ENCODE measurements at places on chromosomes 3 and 15.

- no peak for DNase-seq
Measured at GRCh38 chr3:156818273-156818651, 7.9 kb upstream of the LEKR1 start.

DNA sequence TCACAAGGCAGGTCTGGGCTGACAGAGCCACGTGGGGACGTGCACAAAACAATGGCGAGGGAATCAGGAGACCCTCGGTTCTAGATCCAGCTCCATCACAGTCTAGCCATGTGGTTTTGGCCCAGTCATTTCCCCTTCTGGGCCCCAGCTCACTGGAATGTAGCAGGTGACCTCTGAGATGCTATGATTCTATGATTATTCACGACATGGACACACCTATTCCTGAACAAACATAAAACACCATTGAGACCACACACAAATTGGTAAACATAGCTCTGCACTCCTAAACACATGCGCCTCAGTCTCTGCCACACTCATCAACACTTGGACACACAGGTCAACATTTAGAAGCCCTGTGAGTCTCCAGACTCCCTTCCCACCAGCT is 9.0 kb downstream of the IGDCC4 start:
- DNase-seq = no peak

- DNase-seq = peak; percentile 22
Measured at GRCh38 chr15:85554852-85555521, 174.6 kb downstream of the AKAP13 start.

- no peak for DNase-seq
Measured at GRCh38 chr3:182692021-182692420, 101.3 kb upstream of the ATP11B start.

- DNase-seq = no peak
Measured at GRCh38 chr3:81741216-81741615, 20.2 kb downstream of the GBE1 start.

DNA sequence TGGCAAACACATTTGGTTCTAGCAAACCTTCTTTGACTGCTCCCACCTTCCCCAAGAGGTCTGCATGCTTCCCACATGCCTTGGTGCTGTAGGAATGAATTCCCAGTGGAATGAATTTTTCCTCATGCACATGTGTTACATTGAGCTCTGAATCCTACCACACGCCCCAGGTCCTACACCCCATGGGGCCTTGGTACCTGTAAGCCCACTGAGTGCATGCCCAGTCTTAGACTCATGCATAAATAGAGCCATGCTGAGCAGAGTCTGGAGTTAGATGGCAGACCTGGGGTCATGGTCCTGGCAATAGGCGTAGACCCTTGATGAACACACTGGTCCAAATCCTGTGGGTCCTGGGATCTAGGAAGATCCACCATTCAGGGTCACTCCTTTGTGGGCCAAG is 81.8 kb downstream of the EPHB1 start:
- DNase-seq = no peak

DNA sequence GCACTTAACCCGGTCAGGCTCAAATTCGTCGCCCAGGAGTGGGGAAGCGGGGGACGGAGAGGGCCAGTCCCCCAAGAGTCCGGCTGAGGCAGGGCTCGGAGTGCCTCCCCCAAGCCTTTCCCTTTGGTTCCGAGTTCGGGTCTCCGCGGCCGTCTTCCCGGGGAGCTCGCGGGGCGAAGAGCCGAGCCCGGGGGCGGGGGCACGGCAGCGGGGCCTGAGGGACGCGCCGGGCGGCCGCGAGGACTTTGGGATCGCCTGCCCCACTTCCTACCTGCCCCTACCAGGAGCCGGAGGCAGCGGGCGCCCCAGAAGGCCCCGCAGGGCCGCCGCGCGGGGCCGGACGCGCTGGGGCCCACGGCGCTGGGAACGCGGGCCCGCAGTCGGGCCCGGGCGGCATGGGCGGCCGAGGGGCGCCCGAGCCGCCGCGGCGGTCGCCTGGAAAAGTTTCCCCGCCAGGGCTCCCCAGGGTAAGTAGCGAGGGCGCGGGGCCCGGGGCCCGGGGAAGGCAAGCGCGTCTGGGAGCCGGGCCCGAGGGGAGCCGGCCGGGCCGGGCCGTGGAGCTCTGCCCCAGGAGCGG is 2.8 kb downstream of the FURIN start:
- no peak for DNase-seq

GRCh38 chr3:48299746-48300712 is 33.4 kb downstream of the SPINK8 start:
- no peak for DNase-seq

DNA sequence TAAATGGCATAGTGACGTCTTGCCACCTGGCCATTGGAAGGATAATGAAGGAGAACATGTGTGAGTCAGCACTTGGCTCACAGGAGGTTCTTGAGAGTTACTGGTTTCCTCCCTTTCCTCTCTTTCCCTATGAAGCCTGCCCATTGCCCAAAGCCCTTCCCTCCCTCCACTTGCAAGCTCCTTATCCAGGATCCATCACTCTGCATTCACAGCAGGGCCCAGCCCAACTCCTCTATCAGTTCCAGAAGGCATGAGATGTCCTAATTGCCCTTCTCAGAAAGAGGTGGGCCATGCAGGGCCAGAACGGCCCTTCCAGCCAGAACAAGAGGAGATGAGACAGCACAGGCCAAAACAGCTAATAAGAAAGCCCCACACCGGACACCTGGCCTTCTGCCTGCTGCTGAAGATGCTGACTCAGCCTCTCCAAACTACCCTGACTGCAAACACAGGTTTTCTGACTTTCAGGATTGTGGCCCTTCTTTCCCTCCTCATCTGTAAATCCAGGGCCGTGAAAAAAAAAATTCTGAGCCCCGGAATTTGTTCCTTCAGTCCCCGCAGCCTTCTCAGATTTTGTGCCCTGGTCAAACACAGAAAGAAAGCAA is 29.7 kb downstream of the HAPLN3 start:
- DNase-seq = no peak

DNA sequence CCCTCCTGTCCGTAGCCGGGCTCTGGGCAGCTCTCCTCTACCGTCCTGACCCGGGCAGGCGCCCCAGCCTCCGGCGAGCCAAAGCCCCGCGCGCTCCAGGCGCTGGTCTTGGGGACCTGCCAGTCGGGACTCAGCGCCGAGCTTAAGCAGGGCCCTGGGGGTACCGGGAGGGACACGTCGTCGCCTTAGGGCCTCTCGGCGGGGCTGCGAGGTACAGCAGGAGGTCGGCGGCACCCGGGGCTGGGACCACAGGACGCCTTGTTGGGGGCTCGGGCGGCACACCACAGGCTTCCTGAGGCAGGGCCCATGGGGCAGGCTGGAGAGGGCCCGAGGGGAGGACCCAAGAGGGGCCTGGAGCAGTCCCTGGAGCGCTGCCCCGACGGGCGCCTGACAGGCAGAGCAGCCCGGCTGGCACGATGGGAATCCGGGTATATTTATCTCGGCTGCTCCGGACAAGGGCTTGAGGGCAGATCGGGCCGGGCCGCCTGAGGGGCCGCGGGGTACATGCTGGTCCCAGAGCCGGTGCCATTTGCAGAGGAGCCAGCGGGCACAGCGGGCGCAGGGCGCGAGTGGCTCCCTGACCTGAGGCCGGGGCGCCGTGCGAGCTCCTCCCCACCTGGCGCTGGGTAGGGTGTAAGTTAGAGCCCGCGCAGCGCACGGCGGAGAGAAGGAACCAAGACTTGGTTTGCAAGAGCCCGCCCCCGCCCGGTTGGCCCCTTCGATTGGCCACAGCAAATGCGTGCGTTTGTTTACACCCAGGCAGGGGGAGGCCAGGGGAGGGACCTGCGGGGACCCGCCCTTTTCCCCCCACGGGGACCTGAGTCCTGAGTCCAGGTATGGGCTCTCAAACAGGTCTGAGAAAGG is 574 bp downstream of the SLC38A3 start:
- DNase-seq = no peak

- DNase-seq = no peak
Measured at GRCh38 chr15:40118473-40118872, 9.8 kb upstream of the BMF start.

DNA sequence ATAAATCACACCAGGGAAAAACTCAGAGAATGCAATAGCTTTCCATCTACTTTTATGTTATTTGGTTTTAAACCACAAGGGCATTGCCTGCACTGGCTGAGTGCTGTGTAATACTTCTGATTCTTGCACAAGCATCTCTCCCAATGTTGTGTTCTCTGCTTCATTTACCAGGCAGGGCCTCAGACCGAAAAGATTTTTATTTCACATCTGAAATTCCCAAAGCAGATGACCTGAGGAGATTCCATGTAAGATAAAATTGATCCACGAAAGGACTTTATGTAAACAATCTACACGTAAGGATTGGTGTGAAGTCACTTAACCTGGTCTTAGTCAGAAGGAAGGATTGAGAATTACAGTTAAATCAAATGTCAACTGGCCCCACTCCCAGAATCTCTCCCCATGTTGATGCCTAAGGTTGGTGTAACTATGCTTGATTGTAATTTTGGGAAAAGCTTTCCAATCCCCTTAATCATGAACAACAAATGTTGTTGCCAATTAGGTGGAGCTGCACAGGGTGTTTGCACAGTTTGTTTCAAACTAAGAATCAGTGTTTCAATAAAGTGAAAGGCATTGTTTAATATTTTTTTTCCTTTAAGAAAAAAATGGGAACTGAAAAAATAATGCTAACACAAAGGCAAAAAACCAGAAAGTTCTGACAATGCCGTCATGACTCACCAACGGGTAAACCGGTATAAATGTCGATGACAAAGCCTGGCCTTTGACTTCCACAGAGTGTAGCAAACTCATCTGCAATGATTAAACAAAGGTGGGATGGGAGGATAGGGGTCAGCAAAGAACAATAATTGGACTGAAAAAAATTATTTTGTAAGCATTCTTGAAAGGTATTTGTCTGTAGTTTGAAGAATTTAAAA is 128.6 kb downstream of the DUT start:
- no peak for DNase-seq

Measured in GDM1 (cell line).